ENCODE measurements at places on chromosomes 11 and 22.
A peak's percentile ranks its signal among the peaks of the same experiment; 100 is the strongest.

DNA sequence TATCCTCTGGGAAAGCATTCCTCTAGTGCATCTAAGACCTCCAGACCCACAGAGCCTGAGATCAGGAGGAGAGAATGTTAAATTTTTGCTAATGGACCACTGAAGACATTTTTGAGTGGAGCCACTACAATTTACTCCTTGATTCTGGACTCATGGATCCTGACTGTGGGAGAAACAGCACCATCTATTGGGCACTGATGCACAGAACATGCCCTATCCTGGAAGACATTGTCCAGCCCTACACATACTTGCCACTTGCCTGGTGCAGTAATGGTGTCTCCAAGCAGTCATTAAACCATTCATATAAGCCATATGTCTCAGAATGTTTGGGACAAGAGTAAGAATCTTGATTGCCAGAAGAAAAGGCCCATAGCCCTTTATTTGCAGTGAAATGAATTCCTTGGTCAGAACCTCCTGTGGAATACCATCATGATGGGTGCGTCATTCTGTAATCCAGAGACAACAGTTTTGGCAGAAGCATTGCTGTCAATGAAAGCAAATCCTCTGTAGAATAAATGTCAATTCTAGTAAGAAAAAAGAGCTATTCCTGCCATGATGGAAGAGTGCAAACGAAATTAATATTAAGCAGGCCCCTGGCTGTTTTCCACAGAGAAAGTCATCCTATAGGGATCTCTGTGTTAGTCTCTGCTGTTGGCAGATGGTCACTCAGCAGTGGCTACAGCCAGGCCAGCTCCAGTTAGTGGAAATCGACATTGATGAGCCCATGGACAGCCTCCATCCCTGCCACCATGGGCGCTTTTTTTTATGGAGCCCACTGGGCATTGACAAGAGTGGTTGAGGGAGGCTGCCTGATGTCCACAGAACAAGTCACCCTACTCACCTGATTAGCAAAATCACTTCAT lies 43.5 kb downstream of the GGTLC2 start:
- peak; percentile 51 for DNase-seq

- DNase-seq: no peak
Observed at GRCh38 chr11:1194231-1194976, 28.5 kb upstream of the MUC5B start.

GRCh38 chr11:40384991-40385390 lies 1074.5 kb downstream of the LRRC4C start:
- no peak for DNase-seq

DNA sequence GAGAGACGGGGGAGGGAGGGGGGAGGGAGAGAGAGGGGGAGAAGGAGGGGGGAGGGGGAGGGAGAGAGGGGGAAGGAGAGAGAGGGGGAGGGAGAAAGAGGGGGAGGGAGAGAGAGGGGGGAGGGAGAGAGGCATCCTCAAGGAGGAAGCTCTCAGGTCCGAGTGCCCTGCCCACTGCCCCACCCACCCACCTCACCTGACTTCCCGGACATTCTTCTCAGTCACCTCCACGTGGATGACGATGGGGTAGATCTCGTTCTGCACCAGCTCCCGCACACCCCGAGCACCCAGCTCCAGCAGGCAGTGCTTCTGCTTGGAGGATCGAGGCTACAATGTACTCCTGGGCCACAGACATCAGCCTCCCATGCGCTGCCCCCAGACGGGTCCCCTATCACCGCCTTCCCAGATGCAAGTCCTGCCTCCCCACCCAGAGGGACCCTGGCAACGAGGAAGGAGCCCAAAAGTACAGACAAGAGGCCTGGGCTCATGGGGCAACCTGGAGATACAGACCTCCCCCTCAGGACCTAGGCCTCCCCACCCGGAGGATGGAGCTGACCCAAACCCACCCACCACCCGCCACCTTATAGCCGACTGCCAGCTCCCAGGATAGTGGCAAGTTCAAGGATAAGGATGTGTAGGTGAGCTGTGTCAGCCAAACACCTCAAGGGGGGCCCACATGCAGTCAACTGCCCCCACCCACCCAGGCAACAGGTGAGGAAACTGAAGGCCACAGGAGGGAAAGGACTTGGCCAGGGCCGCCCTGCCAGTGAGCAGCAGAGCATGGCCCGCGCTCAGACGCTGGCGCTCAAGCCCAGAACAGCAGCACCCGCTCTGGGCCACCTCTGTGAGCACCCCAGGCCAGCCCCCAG lies 5.6 kb upstream of the MFNG start:
- DNase-seq: no peak

DNA sequence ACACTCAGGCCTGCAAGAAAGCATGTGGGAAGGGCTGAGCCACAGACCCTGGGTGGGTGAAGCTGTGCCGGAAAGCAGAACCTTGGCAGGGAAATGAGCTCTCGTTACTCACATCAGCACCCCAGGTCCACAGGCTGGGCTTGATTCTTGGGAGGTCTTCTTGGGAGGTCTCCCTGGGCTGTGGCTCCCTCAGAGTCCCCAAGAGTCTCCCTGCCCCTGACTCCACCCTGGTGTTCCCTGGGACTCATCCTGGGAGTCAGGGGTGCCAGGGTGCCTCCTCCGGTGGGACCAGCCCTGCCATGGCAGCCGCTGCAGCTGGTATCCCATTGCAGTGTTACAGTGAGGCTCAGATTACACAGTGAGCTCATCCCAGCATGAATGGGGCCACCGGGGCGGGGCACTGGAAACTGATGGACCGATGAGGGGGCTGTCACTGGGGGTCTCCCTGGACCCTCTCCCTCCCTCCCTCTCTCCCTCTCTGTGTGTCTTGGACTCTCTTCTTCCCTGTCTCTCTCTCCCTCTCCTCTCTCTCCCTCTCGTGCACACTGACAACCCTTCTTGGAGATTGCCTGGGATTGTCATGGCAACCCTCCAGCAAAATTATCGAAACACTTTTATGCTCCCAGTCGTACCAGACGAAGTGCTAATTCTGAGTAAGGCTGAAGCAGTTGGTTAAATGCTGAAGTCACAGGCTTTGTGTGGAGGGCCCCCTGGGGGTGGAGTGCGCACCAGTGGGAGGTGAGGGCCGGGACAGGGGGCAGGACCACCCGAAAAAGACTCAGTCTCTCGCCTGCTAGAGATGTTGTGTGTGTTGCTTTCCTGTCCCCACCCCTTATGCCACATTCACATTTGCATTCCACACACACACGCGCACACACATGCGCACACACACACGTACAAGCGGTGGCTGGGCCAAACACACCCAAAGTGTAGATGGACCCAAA lies 8.6 kb upstream of the C11orf96 start:
- no peak for DNase-seq

- DNase-seq: no peak
Observed at GRCh38 chr11:126122863-126123262, 60.2 kb upstream of the CDON start.

- DNase-seq: no peak
Observed at GRCh38 chr22:46436595-46437175, 100.7 kb downstream of the CELSR1 start.

DNA sequence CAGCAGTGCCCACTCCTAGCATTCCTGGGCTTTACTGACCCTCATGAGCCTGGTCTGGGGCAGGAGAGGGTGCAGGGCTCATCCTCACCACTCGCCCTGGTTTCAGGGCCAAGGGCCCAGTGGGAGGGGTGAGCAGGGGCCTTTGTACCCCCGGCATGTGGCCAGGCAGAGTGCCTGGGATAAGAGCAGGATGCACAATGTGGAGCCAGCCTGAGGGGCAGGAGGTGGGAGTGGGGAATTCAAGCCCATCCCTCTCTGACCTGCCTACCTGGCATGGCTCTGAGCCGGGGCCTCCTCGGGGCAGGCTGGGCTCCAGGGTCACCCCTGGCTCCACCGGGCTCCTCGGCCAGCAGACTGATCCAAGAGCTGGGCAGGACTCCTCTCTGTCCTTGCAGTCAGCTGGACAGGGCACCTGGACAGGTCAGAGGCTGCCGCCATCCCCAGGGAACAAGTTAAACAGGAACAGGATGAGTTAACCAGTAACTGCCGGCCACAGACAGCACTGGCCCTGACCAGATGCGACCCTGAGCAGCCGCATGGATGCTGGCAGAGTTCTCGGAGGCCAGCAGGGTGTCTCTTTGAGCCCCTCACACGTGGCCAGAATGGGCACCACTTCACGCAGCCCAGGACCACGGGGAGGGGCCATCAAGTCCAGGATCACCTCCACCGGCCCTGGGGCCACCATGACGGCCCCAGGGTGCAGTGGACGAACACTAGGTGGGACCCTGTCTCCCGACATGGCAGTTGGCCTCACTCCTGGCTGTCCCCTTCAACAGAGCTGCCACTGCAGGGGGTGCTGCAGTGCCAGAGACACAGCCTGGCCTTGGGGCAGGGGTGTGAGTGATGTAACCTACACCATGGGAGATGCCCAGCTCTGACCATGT lies 5.0 kb downstream of the SIGIRR start:
- no peak for DNase-seq

GRCh38 chr11:48063424-48063978 lies 83.1 kb downstream of the PTPRJ start:
- DNase-seq: peak; percentile 32

DNA sequence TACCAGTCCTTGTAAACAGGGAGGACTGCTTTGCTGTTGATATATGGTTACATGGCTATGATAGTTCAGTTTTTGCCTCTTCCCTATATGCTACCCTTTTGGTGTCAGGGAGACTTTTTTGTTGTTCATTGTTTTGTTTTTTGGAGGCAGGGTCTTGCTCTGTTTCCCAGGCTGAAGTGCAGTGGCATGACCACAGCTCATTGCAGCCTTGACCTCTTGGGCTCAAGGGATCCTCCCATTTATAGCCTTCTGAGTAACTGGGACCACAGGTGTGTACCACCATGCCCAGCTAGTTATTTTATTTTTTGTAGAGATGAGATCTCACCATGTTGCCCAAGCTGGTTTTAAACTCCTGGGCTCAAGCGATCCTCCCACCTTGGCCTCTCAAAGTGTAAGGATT lies 38.6 kb upstream of the SPTBN2 start:
- no peak for DNase-seq

GRCh38 chr11:100876815-100877520 lies 189.9 kb downstream of the ARHGAP42 start:
- peak; percentile 40 for DNase-seq

GRCh38 chr22:20742764-20743163 lies 31.1 kb upstream of the SERPIND1 start:
- DNase-seq: no peak

DNA sequence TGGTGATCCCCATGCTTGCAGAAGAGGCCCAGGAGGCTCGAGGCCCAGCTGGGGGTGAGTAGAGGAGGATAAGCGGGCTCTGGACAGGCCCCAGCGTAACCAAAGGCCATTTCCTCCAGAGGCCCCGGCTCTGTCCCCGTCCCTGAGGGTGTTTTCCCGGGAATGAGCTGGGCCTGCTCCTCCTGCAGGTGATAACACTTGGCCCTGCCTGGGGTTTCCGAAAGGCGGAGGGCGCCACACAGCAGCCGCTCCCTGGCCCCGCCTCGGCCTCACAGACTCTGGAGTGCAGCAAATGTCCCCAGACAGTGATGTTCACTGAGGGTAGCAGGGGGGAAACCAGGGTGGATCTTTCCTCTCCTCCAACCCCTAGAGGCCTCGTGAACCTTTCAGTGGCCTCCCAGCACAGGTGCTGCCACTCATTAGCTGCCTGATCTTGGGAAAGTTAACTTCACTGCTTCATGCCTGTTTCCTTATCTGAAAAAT lies 10.5 kb upstream of the MGAT3 start:
- DNase-seq: peak; percentile 83

- no peak for DNase-seq
Observed at GRCh38 chr22:41308544-41308947, 7.2 kb downstream of the ZC3H7B start.

GRCh38 chr11:126790550-126791081 lies 210.0 kb downstream of the KIRREL3 start:
- no peak for DNase-seq

DNA sequence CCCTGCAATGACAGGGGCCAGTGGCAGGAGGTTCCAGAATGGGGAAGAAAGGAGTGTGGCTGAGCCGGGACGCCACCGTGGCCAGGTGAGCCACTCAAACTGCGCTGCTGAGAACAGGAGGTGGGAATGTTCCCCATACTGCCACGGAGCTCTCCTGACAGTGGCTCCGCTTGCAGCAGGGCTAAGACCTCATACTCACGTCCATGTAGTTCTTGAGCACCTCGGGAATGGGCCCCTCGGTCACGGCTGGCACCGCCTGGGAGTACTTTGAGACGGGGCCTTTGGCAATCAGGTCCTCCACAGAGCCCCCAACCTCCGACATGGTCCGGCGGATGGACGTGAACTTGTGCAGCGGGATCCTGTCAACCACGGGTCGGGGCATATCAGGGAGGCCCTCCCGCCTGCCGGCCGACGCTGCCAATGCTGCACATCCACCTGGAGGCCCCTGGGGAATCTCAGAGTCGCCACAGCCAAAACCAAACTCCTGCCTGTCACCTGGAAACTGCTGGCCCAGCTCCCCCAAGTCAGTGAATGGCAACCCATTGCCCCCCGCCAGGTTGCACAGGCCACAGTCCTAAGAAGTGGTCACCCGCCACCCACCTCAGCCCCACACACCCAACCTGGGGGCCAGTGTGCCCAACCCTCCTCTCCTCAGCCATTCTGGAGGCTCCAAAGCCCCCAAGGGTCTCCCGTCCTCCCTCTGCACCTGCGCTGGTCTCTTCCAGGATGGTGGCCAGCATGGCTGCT lies 2.4 kb downstream of the CTSD start:
- no peak for DNase-seq

Data from GM13976 (cell line).